Stimulated activated CD4-positive, alpha-beta T cell treated with anti-CD3 and anti-CD28 coated beads, Interleukin-4, amount 100 ng/mL, for 48 hours (primary cell): ENCODE measurements at places on chromosomes 13 and 19.

- no peak for DNase-seq
These were observed 1634.2 kb downstream of the PCDH9 start for GRCh38 chr13:65595916-65596315.

- DNase-seq, result no peak
These were observed 6.0 kb upstream of the RSPH6A start for GRCh38 chr19:45821103-45821521.

- DNase-seq, result no peak
These were observed 36.2 kb upstream of the TRPC4 start for GRCh38 chr13:37905736-37906135.

DNA sequence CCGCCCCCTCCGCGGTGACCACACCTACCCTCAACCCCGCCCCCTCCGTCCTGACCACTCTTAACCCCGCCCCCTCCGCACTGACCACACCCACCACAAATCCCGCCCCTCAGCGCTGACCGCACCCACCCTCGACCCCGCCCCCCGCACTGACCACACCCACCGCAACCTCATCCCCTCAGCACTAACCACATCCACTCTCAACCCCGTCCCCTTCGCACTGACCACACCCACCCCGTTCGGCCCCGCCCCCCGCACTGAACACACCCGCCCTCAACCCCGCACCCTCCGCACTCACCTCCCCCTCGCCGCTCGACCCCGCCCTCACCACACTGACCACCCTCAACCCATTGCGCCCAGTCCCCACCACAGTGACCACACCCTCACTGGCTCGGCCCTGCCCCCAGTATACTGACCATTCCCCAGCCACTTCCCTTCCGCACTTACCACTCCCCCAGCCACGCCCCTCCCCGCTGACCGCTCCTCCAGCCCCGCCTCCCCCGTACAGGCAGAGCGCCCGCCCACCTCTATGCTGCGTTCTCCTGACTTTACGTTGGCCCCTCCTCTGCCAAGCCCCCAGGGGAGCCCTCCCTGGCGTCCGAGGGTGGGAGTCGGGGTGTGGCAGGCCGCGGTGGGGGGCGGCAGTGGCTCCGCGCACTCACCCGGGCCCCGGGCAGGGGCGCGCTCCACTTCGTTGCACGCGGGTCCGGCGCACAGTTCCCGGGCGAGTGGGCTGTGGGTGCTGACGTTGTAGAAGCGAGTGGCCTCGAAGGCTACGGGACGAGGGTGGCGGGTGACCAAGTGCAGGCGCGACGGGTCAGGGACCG is 8.4 kb downstream of the F2RL3 start:
- peak; percentile 75 for DNase-seq

DNA sequence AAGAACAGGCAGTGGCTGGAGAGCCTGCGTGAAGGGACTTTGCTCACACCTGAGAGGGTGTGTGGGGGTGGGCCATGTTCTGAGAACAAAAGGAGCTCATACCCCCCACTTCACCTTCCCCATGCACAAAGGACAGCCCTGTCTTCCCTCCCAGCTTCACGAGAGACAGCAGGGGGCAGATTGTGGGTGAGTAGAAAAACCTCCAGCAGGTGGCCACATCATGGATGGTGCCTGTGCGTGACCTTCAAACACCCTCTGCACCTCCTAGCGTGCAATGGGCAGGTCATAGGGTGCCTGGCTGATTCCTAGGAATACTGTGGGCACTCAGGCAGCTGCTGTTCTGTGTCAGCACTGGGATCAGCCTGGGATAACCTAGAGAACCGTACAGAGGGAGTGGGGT is 36.3 kb upstream of the PSG9 start:
- no peak for DNase-seq

- DNase-seq, result no peak
These were observed 216.1 kb upstream of the TMTC4 start for GRCh38 chr13:100890645-100891044.

DNA sequence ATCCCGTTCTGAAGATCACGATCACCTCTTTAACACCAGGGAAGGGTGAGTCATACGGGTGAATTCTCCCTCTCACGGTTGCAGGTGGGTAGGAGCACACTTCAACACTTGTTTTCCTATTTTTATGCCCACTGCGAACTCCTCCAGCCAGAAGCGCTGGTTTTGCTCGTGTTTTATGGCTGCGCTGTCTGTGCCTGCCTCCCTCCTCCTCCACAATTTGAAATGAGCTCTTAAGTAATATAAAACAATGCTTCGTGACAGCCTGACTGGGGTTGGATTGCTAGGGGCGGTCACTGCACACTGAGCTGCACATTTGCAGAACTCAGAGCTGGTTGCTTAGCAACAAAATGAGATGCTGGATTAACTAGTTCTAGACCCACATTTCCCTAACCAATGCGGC is 12.9 kb downstream of the CCDC70 start:
- DNase-seq, result no peak

- no peak for DNase-seq
These were observed 3.0 kb downstream of the ZC3H4 start for GRCh38 chr19:47110521-47111005.

- no peak for DNase-seq
These were observed 265.3 kb upstream of the STARD13 start for GRCh38 chr13:33550885-33551284.

DNA sequence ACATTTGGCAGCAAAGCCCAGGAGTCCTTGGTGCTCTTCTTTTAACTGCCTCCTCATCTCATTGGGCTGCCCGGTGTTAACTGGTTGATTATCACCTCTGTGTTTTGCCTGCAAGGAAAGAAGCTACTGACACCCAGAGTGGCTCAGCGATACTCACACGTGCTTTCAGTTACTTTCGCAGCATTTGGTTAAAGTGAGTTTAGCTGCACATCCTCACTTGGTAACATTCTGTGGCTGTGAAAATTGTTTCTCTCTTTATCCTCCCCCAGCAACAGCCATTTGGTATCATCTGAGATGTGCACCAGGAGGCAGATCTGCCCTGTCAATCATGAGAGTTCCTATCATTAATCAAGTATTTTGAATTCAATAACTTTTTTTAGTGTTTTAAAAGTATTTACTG is 44.6 kb upstream of the GPR183 start:
- no peak for DNase-seq

- DNase-seq, result no peak
These were observed 8.8 kb upstream of the TNFSF9 start for GRCh38 chr19:6521718-6522646.

DNA sequence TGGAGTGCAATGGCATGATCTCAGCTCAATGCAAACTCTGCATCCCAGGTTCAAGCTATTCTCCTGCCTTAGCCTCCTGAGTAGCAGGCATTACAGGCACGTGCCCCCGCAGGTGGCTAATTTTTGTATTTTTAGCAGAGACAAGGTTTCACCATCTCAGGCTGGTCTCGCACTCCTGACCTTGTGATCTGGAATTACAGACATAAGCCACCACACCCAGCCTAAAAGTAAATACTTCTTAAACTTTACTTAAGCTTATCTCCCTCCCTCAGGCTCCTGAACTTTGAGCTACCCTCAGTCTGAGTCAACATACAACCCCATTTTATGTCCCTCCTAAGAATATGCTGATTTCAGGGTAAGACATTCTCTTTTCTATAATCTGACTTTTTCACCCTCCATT is 66.1 kb downstream of the ZNF486 start:
- no peak for DNase-seq

DNA sequence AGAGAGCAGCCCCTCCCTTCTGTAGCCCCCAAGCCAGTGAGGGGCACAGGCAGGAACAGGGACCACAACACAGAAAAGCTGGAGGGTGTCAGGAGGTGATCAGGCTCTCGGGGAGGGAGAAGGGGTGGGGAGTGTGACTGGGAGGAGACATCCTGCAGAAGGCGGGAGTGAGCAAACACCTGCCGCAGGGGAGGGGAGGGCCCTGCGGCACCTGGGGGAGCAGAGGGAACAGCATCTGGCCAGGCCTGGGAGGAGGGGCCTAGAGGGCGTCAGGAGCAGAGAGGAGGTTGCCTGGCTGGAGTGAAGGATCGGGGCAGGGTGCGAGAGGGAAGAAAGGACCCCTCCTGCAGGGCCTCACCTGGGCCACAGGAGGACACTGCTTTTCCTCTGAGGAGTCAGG is 4.2 kb downstream of the KLK3 start:
- no peak for DNase-seq

GRCh38 chr13:87444135-87444534 is 227.0 kb upstream of the SLITRK5 start:
- no peak for DNase-seq

GRCh38 chr19:47430041-47430802 is 10.9 kb upstream of the MEIS3 start:
- DNase-seq, result peak; percentile 22

GRCh38 chr19:32464279-32464678 is 58.7 kb downstream of the DPY19L3 start:
- DNase-seq, result no peak

DNA sequence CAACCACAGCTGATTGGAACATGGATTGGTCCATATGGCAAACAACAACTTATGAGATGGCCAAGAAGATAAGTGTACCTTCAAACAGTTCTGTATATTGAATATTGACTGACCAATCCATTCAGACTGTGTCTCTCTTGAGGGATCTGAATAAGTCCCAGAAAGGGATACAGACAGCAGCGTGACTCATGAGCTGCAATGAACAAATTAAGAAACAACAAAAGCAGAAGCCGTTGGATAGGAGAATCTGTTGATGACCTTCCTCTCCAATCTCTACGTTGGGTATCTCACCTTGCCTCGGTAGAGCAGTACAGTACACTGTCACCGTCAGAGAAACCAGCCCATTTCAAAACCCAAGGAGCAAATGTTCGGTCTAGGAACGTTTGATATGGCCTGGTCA is 21.3 kb downstream of the MBD3L2B start:
- DNase-seq, result no peak

GRCh38 chr13:44449999-44450821 is 76.6 kb downstream of the SERP2 start:
- no peak for DNase-seq

- no peak for DNase-seq
These were observed 8.4 kb downstream of the MKNK2 start for GRCh38 chr19:2042485-2043250.

- DNase-seq, result no peak
These were observed 52.9 kb downstream of the MBNL2 start for GRCh38 chr13:97274829-97275649.

DNA sequence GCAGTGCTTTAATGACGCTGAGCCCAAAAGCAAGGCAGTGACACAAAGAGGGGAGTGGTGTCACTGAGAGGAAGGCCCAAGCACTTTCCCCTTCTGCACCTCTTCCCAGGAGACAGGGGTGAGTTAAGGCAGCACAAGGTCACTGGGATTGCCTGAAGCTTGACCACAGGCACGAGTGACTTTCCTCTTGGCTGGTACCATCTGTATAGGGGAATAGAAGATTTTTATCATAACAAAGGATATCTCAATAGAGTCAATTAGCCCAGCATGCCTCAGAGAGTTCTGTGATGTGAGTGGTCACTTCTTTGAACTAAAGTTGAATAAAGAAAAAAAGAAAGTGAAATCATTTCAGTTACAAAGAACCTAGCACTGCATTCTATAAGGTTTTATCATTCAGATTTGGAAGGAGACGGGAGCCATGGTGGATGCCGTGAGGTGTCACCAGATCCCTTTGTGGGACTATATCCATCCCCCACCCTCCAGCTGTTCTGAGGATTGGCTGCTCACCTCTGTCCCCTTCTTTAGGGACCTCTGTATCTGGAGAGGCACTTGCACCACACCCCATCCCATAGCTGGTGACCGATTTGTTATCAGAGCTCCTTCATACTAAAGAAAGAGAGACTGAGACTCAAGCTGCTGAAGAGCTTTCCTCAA is 291.2 kb downstream of the DCT start:
- no peak for DNase-seq

DNA sequence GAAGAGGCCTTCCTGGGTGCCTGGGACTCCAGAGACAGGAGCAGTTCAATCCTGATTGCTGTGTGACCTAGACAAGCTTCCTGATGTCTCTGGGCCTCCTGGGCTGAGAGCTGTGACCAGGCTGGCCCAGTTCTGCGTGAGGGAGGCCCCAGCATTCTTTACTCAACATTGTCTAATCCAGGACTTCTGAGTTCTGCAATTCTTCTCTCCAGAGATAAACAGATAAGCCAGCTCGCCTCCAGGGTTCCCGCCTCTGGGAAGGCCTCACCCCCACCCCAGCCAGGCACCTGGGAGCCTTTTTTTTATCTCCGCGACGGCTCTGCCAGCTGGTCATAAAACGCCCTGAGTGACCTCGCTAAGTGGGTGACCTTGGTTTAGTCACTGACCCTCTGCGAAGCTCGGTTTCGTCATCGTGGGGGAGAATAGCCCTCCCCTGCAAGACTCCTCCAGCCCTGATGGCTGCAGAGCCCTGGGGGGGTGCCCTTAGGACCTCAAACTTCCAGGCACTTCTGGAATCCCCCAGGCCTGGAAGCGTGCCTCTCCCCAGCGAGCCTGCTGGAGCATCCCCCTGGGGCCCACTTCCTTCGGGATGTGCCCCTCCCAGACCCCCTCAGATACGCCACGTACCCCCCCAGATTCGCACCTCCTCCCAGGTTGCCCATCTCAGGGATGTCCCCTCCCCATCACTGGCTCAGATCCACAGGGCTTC is 1.9 kb downstream of the SULT2B1 start:
- DNase-seq, result no peak

- no peak for DNase-seq
These were observed 124.5 kb downstream of the USP12 start for GRCh38 chr13:27047081-27047480.
